ENCODE measurements at places on chromosomes 7 and 10.

GRCh38 chr10:565676-566075 lies 123.8 kb downstream of the DIP2C start:
- no peaks in the 10 kb centered on the region for H3K36me3 ChIP-seq
- no peaks in the 10 kb centered on the region for H3K4me1 ChIP-seq
- no peak overlapping the region for H3K4me3 ChIP-seq
- no peak for DNase-seq
- H3K27me3 ChIP-seq: no peaks in the 10 kb centered on the region

- no peak for DNase-seq
- H3K36me3 ChIP-seq: no peaks in the 10 kb centered on the region
- no peaks in the 10 kb centered on the region for H3K4me1 ChIP-seq
Observed at GRCh38 chr10:47268696-47269095, 31.3 kb upstream of the GDF10 start.

GRCh38 chr7:25054819-25055519 lies 70.1 kb downstream of the CYCS start:
- no peaks in the 10 kb centered on the region for H3K27me3 ChIP-seq
- H3K36me3 ChIP-seq: no peaks in the 10 kb centered on the region
- H3K4me3 ChIP-seq: no peak overlapping the region
- H3K27ac ChIP-seq: no peak overlapping the region
- H3K4me1 ChIP-seq: no peaks in the 10 kb centered on the region

DNA sequence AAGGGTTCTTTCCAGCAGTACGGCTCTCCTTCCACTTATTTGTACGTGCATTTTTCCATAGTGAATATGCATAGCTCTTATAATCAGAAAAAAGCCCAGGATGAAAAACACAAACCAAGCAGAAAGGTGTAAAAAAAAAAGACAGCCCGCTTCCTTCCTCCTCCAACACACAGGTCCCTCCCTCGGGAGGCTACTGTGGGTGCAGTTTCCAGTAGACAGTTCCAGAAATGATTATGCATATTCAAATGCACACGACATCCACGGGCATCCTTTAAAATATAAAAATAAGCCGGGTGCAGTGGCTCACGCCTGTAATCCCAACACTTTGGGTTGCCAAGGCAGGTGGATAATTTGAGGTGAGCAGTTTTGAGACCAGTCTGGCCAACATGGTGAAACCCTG lies 59.9 kb downstream of the TNRC18 start:
- no peak for DNase-seq
- H3K4me3 ChIP-seq: no peak overlapping the region
- H3K27ac ChIP-seq: no peak overlapping the region
- H3K36me3 ChIP-seq: no peaks in the 10 kb centered on the region

DNA sequence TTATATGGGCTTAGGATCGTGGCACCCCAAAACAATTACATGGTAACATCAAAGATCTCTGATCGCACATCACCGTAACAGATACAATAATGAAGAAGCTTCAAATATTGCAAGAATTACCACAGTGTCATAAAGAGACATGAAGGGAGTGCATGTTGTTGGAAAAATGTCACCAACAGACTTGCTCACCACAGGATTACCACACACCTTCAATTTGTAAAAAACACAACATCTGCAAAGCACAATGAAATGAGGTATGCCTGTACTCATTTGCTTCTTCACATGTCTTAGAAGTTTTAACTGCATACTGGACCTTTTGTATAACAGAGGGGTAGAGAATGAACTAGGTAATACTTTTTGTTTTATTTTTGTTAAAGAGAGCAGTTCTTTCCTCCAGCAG lies 96.6 kb downstream of the TPST1 start:
- H3K27me3 ChIP-seq: no peaks in the 10 kb centered on the region
- no peak for DNase-seq
- H3K4me1 ChIP-seq: no peaks in the 10 kb centered on the region
- peaks cover 7% of the 10 kb centered on the region for H3K36me3 ChIP-seq

- H3K27me3 ChIP-seq: no peaks in the 10 kb centered on the region
- H3K27ac ChIP-seq: no peak overlapping the region
- H3K4me1 ChIP-seq: peaks cover 5% of the 10 kb centered on the region
- no peaks in the 10 kb centered on the region for H3K36me3 ChIP-seq
- no peak for DNase-seq
- no peak overlapping the region for H3K4me3 ChIP-seq
Observed at GRCh38 chr10:77921395-77921794, 5.2 kb downstream of the DLG5 start.

GRCh38 chr7:2782565-2782964 lies 61.5 kb downstream of the GNA12 start:
- no peaks in the 10 kb centered on the region for H3K36me3 ChIP-seq
- H3K27me3 ChIP-seq: no peaks in the 10 kb centered on the region
- no peak overlapping the region for H3K4me3 ChIP-seq
- peaks cover 8% of the 10 kb centered on the region for H3K4me1 ChIP-seq
- no peak overlapping the region for H3K27ac ChIP-seq

GRCh38 chr7:39745320-39745719 lies 121.9 kb downstream of the RALA start:
- no peaks in the 10 kb centered on the region for H3K27me3 ChIP-seq
- no peaks in the 10 kb centered on the region for H3K4me1 ChIP-seq
- no peak overlapping the region for H3K27ac ChIP-seq
- no peak overlapping the region for H3K4me3 ChIP-seq
- DNase-seq: no peak
- H3K36me3 ChIP-seq: no peaks in the 10 kb centered on the region

- peak overlapping the region; percentile 86 for H3K4me3 ChIP-seq
- H3K27ac ChIP-seq: peak overlapping the region; percentile 98
- H3K27me3 ChIP-seq: no peaks in the 10 kb centered on the region
- peaks cover 53% of the 10 kb centered on the region for H3K4me1 ChIP-seq
Observed at GRCh38 chr10:91924212-91925021, 847 bp downstream of the BTAF1 start.

DNA sequence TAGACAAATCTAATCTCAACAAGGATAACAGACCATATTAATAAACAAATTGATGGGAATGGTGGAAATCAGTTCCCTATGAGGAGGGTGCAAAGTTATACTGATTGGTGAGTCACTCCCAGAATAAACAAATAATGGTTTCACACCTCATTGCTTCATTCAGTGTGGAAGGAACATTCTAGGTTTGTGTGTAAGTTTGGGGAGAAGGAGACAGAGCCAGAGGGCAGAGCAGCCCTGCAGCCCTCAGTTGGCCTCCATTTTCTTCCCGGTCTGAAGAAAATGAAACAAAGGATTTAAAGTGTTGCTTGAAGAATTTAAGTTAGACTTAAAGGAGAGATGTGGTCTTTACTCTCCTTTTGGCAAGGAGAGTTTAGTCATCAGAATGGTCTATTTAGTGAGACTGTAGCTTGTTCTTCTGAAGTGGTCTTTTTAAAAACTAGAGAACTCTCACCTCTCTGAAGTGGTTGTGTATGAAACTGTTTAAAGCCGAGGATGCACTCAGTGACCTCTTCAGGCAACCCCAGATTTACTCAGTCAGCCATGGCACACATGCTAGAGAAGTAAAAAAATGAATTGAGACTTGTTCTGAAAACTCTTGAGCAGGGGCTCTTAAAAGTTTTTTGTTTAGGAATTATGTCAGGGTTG lies 27.2 kb downstream of the IKZF1 start:
- no peaks in the 10 kb centered on the region for H3K27me3 ChIP-seq
- H3K27ac ChIP-seq: no peak overlapping the region
- DNase-seq: no peak
- H3K36me3 ChIP-seq: no peaks in the 10 kb centered on the region
- H3K4me3 ChIP-seq: no peak overlapping the region

DNA sequence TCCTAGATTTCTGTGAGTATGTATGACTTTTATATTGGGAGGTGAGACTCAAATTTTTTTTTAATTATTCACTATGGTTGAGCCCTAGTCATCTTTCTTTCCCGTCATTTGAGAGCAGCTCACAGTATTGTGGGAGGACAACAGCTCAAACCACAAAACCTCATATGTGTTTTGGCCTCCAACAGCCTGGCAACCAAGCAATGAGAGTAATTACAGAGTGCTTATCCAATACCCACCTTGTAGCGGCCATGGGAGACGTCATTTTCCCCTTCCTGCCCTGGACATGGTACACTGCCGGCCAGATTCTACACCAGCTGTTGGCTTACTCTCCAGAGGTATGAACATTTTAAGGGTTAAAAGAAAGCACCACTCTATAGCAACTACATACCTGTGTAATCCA lies 49.1 kb downstream of the DOCK4 start:
- H3K36me3 ChIP-seq: no peaks in the 10 kb centered on the region
- no peak for DNase-seq
- H3K27ac ChIP-seq: no peak overlapping the region
- H3K4me1 ChIP-seq: peaks cover 30% of the 10 kb centered on the region
- no peak overlapping the region for H3K4me3 ChIP-seq

DNA sequence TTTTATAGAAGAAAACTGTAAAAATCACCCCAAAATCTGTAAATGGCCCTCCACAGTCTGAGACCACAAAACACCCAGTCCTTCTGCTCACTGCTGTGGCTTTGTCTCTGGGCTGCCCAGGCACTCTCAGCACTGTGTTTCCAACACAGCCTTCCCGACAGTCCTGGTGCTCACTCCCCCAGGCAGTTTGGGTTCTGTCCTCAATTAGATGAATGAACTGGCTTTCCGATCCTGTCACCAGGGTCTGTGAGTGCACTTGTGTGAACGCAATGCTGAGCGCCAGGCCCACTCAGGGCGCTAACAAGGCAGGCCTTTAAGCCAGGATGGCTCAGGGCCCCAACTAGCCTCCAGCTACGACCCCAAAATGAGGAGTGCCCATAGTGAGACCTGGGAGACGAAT lies 3.3 kb downstream of the MAD1L1 start:
- H3K4me3 ChIP-seq: no peak overlapping the region
- no peak overlapping the region for H3K27ac ChIP-seq
- H3K4me1 ChIP-seq: peaks cover 19% of the 10 kb centered on the region
- H3K36me3 ChIP-seq: no peaks in the 10 kb centered on the region
- DNase-seq: no peak
- H3K27me3 ChIP-seq: no peaks in the 10 kb centered on the region

DNA sequence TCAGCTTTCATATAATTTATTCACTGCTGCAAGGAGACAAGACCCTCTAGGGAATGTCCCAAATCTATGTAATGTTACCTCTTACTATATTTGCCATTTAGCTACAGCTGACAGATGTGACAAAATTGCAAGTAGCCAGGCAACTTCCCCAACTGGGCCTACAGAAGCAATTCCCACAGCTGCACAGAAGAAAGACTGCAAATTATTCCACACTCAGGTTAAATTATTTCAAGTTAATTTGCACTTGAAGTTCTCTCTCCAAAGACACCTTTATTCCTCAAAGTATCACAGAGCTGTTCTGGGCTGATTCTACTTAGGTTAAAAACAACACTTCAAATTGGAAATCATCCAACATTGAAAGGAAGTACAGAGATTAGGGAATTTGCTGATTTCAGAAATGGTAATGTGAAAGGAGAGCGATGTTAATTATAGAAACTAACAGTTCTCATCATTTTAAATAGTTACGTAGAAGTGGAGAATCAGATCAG lies 133.6 kb downstream of the THSD7A start:
- no peak overlapping the region for H3K4me3 ChIP-seq
- H3K36me3 ChIP-seq: no peaks in the 10 kb centered on the region
- no peak overlapping the region for H3K27ac ChIP-seq
- no peaks in the 10 kb centered on the region for H3K4me1 ChIP-seq

- H3K4me3 ChIP-seq: no peak overlapping the region
- H3K4me1 ChIP-seq: no peaks in the 10 kb centered on the region
- H3K27me3 ChIP-seq: no peaks in the 10 kb centered on the region
Observed at GRCh38 chr7:78033410-78033809, 234.8 kb downstream of the PHTF2 start.

GRCh38 chr10:16231734-16232435 lies 204.9 kb upstream of the PTER start:
- H3K27ac ChIP-seq: no peak overlapping the region
- no peak overlapping the region for H3K4me3 ChIP-seq
- no peak for DNase-seq
- no peaks in the 10 kb centered on the region for H3K4me1 ChIP-seq
- no peaks in the 10 kb centered on the region for H3K36me3 ChIP-seq
- no peaks in the 10 kb centered on the region for H3K27me3 ChIP-seq

DNA sequence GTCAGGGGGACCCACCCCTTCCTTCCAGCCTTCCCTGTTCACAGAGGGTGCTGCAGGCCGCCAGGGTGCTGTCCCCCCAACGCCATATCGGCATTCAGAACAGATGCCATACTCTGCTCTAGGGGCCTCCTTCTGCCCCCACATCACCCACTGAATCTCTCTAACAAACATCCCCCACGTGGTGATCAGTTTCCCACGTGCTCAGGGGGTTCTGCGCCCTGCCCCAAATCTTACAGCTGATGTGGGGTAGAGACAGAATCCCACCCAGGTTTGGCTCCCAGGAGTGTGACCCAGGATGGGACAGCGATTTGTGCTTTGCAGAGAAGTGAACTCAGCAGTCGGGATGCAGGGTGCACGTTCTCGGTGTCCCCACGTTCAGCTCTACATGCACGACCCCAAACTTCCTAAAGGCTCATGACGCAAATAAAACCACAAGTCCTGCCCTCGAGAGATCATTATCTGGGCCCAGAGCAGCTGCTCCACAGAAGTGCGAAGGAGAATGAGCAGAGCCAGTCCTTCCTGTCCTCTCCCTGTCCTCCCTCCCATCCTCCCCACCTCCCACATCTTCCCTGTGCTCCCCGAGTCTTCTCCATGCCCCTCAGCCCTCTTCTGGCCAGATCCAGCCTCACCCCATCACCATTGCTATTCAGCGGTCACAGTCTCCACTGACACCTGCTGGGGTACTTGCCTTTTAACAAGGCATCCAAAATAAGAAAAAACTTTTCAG lies 423.4 kb downstream of the DNAJB6 start:
- no peak overlapping the region for H3K4me3 ChIP-seq
- no peak overlapping the region for H3K27ac ChIP-seq
- no peaks in the 10 kb centered on the region for H3K27me3 ChIP-seq
- H3K36me3 ChIP-seq: no peaks in the 10 kb centered on the region
- no peaks in the 10 kb centered on the region for H3K4me1 ChIP-seq
- DNase-seq: no peak

DNA sequence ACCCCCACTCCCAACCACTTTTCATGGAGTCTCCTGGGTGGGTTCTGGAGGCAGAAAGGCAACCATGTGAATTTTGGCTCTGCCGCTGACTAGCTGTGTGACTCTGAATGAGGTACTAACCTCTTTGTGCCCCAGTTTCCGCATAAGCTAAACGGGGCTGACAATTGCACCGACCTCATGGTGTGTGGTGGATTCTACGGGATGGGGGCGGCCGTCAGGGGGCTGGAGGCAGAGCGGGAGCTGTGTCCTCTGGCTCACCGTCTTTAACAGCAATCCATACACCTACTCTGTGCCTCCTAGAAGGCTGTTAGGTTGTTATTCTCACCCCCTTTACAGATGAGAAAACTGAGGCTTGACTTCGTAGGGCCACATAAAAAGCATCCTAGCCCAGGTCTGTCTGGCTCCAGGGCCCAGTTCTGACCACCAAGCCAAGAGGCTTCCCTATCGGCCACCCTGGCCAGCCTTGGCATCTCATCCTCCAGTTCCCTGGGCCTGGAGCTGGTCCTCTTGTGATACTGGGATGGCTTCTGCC lies 4.3 kb upstream of the SLC29A3 start:
- no peak overlapping the region for H3K27ac ChIP-seq
- H3K4me3 ChIP-seq: no peak overlapping the region
- no peak for DNase-seq

GRCh38 chr7:108313086-108313485 lies 143.2 kb downstream of the NRCAM start:
- peak overlapping the region; percentile 72 for H3K27ac ChIP-seq
- H3K4me1 ChIP-seq: no peaks in the 10 kb centered on the region
- H3K4me3 ChIP-seq: no peak overlapping the region
- DNase-seq: no peak
- no peaks in the 10 kb centered on the region for H3K36me3 ChIP-seq
- H3K27me3 ChIP-seq: no peaks in the 10 kb centered on the region
